ENCODE measurements at places on chromosomes 7 and 10.

- DNase-seq = no peak
These were observed 23.9 kb upstream of the ADAMTS14 start for GRCh38 chr10:70648427-70648826.

GRCh38 chr7:108424013-108424412, 32.2 kb downstream of the NRCAM start:
- DNase-seq = no peak

DNA sequence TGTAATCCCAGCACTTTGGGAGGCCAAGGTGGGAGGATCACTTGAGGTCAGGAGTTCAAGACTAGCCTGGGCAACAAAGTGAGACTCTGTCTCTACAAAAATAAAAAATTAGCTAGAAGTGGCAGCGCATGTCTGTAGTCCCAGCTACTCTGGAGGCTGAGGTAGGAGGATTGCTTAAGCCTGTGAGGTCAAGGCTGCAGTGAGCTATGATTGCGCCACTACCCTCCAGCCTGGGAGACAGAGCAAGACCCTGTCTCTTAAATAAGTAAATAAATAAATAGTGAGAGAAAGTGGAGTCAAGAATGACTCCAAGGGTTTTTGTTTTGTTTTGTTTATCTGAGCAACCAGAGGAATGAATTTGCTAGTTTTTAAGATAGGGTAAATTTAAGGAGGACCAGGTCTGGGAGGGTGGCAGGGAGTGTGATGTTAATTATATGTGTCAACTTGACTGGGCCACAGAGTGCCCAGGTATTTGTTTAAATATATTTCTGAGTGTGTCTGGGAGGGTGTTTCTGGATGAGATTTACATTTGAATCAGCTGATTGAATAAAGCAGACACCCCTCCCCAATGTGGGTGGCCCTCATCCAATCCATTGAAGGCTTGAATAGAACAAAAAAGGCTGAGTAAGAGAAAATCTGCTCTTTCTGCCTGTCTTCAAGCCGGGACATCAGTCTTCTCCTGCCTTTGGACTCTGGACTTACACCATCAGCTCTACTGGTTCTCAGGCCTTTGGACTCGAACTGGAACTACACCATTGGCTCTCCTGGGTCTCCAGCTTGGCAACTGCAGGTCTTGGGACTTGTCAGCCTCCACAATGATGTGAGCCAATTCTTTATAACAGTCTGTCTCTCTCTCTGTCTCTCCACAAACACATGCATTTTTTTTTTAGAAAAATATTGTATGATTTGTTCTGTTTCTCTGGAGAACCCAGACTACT, 23.5 kb downstream of the IMPDH1 start:
- no peak for DNase-seq

DNA sequence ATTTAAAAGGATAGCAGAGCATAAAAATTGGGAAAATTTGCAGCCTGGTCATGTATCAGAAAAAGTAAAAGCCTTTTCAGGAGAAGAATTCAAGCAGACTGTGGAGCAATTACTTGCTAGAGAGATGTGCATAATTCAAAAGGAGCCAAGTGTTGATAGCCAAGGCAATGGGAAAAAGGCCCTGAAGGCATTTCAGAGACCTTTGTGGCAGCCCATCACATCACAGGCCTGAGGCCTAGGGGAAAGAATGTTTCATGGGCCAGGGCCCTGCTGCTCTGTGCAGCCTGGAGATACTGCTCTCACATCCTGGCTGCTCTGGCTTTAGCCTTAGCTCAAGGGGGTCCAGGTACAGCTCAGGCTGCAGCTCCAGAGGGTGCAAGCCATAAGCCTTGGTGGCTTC, 152.9 kb downstream of the MAGI2 start:
- no peak for DNase-seq

DNA sequence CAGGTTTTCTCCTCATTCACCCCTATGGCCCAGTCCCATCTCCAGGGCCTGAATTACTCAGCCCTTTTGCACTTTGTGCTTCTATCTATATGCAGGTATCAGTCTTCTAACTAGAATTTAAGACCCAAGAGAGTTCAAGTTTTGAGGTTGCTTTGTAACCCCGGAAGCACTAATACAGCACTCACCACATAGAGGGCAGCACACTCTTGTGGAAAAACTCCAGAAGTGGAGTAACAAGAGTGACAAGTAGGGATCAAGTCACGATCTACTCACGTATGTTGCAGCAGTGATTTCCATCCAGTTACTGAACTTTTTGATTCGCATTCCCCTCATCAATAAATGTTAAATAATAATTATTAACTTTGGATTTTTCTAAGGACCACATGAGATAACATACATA, 151.0 kb downstream of the CHCHD3 start:
- DNase-seq = no peak

GRCh38 chr10:35707642-35708425, 65.7 kb upstream of the FZD8 start:
- no peak for DNase-seq

DNA sequence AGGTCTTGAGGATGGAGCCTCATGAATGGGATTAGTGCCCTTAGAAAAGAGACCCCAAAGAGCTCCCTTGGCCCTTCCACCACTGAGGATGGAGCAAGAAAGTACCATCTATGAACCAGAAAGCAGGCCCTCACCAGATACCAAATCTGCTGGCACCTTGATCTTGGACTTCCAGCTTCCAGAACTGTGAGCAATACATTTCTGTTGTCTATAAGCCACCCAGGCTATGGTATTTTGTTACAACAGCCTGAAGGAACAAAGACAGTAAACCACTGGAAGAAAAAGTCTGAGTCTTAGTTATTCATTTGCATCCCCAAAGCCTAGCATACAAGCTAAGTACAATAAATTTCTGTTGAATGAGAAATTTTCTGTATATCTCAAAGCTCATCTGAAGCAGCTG, 37.9 kb upstream of the TNS3 start:
- DNase-seq = no peak

DNA sequence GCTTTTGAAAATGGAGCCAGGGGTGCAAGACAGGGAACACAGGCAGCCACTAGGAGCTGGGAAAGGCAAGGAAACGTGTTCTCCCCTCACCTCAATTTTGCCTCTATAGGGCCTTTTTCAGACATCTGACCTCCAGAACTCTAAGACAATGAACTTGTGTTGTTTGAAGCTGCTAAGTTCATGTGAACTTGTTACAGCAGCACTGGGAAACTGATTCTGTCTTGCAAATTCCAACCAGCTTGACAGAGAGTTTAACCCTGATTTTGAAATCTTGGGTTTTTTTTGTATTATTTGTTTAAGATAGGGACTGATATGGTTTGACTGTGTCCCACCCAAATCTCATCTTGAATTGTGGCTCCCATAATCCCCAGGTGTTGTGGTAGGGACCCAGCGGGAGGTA, 852.9 kb downstream of the LRMDA start:
- no peak for DNase-seq

- DNase-seq = no peak
These were observed 10.2 kb downstream of the LMTK2 start for GRCh38 chr7:98116656-98117461.

DNA sequence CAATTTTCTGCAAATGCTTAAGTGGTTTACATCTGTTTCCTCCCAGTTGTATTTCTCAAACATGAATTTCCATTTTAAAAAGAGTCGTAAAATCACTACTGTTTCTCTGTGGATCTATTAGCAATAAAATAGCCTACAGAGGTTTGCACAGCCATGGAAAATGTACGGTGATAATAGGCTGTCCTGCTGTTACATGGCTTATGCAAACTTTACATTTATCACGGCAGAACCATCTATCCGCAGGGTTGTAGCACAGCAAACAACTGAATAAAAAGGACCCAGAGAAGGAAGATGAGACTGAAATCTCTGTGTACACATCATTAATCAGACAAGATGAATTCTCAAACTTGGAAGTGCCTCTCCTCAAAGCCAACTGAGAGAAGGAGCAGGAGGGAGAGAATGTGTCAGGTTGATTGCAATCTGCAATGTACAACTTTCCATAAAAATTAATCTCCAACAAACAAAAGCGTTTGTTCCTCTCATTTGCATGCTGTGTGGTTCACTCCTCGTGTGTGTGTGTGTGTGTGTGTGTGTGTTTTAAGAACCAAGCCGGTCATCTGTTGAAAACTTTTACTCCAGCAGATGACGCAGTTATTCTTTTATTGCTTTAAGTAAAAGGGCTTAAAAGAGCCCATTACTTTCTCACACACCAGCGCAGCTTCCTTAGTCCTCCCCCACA, 279.3 kb downstream of the SKAP2 start:
- no peak for DNase-seq

- DNase-seq = no peak
These were observed 19.4 kb upstream of the PDGFA start for GRCh38 chr7:538764-539685.

- no peak for DNase-seq
These were observed 386.0 kb downstream of the RPS24 start for GRCh38 chr10:78419481-78420265.

DNA sequence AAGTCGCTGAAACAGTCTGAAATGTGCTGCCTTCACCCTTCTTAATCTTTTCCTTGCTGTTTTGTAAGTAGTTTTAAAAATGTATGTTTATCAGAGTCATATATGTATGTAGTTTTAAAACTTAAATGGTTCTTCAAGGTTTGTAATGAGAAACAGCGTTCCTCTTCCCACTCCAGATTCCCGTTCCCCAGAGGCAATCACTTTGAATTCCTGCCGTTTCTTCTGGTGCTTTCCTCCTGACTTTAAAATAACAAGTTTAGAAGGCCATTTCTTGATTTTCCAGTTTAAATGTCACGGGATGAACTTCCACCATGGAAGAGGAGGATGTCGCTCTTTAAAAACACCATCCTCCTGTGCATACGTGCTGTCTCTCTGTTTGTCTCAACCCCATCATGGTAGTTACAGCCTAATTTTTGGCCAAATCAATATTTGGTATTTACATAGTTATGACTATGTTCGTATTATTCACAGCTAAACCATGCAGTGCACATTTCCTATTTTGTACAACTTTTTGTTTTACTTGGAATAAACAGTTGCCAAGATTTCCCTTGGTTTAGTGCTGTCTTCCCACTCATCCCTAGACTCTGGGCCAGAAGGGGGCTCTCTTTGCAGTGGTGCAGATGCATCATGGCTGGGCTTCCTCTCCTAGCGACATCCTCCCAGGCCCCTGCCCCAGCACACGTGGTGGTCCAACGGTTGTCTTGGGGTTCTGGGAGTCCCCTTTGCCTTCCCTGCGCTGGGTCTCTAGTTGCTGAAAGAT, 151.4 kb downstream of the PTPN20 start:
- DNase-seq = no peak

- no peak for DNase-seq
These were observed 29.2 kb downstream of the TDRD1 start for GRCh38 chr10:114208351-114208750.

GRCh38 chr7:141071855-141072547, 1.9 kb upstream of the TMEM178B start:
- peak; percentile 40 for DNase-seq

DNA sequence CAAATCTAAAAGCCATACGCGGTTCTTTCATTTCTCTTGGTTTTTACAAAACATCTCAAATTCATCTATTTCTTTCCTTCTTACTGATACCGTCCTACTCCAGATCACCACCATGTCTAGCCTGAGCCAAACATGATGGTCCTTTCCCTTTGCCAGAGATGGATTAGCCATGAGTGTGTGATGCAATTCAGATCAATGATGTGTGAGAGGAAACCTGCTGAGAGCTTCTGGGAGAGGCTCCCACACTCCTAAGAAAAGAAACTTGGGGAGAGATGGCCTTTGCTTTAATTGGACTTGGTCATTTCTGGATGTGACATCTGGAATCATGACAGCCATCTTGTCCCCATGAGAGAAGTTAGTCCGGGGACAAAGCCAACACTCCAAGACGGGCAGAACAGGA, 367.2 kb downstream of the FGFR2 start:
- DNase-seq = no peak

GRCh38 chr10:78706726-78707540, 361.8 kb upstream of the ZMIZ1 start:
- DNase-seq = no peak

DNA sequence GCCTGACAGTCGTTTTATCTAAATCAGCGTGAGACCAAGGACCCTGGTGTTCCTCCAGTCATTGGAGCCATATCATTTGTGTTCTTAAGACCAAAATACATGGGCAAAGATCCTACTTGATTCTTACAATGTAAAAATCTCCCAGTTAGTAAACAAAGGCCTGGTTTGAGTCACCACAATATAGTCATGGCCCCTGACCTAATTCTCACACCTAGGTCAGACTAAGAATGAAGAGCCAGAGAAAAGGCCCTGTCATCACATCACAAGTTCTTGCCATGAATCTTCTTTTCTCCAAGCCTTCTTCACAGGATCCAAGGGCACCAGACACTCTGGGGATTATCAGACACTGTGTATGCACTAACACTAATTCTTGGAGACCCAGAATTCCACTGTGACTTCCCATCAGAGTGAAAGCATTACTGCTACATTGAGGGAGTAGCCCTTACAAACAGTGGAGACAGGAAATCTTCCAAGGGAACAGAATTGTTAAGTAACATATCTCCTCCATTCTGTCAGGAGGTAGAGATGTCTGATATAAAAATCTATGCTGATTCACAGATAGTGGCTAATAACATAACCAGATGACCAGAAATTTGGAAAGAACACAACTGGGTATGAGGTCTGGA, 7.6 kb upstream of the ERVW-1 start:
- no peak for DNase-seq

DNA sequence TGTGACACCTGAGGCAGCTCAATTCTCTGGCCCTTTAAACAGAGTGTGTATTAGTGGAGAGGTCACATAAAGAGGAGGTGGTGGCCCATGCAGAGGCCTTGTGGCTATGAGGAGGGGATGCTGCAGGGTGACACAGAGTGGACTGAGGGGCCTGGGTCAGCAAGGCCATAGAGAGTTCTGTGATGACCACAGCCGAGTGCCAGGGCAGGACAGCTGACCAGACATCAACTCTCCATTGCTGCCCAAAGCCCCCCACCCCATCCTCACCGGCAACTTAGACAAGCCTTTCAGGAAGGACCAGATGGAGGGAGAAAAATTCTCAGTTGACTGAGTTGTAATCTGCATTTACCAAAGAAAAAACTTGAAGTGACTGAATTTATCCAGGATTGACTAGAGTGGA, 378.1 kb downstream of the RPS24 start:
- no peak for DNase-seq

- DNase-seq = no peak
These were observed 134.1 kb downstream of the GFRA1 start for GRCh38 chr10:116138897-116139296.

- no peak for DNase-seq
These were observed 32.7 kb downstream of the SNX8 start for GRCh38 chr7:2281541-2281940.

- DNase-seq = no peak
These were observed 32.3 kb upstream of the NUB1 start for GRCh38 chr7:151309311-151309710.

DNA sequence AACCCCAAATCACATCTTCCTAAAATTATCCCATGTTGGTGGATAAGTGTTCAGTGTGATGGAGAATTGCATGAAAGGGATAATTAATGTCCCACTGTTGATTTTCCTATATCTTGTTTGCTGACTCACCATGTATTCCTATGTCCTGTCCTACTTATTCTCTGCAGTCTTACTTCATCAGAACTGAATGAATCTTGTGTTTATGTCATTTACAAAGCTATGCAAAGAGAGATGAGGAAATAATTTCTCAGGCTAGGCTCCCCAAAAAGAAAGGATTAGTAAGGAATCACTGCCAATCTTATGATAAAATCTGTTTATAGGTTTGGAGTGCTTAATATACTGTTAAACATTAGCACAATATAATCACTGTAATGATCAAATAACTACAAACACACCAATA, 360.8 kb downstream of the CRPPA start:
- no peak for DNase-seq

GRCh38 chr7:131494182-131494581, 62.2 kb downstream of the PODXL start:
- no peak for DNase-seq

- no peak for DNase-seq
These were observed 7.4 kb downstream of the PRPS1L1 start for GRCh38 chr7:18020138-18020715.
